SHP77 (cell line): ENCODE measurements at places on chromosomes 7 and 10.
A peak's percentile ranks its signal among the peaks of the same experiment; 100 is the strongest.

DNA sequence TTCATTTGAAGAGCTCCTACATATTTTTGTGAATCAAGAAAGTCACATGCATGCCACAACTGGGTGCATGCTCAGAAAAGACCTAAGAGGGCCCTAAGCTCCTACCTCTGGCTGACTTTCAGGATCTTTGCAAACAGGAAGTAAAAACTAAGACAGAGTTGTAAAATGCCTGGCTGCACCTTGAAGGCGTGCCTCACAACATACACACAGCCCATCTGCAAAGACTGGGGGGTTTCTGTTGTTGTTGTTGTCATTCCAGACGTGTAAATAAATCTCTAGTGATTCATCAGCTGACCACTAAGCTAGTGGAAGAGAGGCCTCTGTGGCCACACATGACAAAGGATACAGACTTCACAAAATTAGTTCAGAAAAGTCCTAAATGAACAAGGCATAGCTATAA, 31.8 kb downstream of the SMURF1 start:
- no peak for DNase-seq

DNA sequence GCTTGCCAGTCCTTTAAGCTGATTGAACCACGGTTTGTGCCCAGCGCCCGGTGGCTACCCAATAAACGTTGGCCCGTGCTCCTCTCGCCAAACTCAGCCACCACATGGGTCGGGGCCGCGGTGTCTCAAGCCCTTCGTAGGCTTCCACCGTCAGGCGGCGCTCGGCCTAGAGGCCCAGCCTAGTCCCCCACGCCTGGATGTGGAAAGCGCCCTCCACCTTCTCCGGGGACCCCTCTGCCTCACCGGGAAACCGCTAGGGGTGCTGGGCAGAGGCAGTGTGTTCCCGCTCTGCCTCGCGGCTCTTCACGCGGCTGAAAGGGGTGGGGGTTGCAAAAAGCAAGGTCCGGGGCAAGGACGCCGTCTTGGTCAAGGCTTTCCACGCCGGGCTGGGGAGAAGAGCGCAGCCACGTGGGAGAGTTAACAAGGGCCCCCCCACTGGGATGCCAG, 29.8 kb downstream of the LEP start:
- no peak for DNase-seq

GRCh38 chr7:89618274-89618673, 536.0 kb upstream of the STEAP1 start:
- DNase-seq: no peak

DNA sequence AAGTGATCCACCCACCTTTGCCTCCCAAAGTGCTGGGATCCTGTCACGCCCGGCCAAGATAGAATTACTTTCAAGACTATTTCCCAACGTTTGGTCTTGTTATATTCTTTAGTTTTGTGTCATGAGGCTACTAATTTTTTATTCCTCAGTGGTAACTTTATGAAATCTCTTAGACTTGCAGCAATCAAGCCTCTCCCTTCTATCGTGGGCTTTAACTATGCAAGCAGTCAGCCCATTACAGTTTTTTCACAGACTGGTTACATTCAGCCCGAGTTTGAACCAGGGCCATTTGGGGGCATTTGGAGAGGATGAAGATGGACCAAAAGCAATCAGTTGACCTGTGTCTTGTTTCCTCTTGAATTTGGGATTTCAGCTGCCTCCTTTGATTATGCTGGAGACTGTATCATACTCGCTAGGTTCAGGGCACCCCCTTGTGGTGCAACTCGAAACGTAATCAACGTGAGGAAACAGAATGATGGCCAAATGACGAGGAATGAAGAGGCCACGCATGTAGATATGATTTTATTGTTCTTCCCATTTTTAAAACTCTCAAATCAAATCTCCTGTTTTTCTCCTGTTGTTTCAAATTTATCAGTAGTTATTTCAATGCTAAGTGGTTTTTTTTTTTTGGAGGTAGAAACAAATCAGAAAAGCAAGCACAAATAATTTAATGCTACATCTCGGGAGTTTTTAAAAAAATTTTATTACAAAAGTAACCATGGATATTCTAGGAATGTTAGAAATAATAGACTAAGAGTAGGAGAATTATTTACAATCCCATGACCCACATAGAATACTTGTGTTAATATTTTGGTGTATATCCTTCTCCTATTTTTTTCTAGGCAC, 151.6 kb downstream of the KIAA1217 start:
- peak; percentile 52 for DNase-seq

DNA sequence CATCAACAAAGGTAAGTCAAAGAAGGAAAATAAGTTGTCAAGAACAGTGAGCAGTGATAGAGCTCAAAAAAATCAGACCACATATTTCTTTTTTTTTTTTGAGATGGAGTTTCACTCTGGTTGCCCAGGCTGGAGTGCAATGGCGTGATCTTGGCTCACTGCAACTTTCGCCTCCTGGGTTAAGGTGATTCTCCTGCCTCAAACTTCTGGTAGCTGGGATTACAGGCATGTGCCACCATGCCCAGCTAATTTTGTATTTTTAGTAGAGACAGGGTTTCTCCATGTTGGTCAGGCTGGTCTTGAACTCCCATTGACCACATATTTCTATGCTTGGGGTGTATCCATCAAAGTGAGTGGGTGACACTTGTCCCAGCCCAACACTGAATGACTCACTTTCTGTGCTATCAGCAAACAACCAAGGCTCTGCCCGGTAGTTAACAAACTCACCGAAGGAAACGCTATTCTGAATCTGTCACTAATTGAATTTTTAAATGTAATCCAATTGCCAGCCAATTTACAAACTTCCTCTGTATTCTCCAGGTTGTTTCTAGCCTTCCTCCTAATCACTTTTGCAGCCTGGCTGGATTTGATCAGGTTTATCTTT, 19.6 kb upstream of the SMNDC1 start:
- DNase-seq: no peak

GRCh38 chr7:46871516-46871915, 710.4 kb downstream of the TNS3 start:
- no peak for DNase-seq

GRCh38 chr7:36473454-36474282, 84.0 kb downstream of the ANLN start:
- peak; percentile 75 for DNase-seq

DNA sequence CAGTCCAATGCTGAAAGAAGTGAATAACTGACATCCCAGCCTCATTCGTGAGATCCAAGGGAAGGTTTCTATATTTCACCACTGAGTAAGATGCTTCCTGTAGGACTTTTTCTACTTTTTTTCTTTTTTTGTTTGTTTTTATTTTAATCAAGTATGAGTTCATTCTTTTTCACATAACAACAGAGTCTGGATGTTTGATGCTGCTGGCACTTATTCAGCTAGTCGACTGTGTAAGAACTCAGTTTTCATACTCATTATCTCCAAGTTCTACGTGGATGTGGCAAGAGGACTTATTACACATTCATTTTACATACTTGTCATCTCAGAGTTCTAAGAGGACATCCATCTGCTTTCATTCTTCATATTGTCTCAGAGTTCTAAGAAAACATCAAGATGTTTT, 86.9 kb downstream of the CPXM2 start:
- no peak for DNase-seq

DNA sequence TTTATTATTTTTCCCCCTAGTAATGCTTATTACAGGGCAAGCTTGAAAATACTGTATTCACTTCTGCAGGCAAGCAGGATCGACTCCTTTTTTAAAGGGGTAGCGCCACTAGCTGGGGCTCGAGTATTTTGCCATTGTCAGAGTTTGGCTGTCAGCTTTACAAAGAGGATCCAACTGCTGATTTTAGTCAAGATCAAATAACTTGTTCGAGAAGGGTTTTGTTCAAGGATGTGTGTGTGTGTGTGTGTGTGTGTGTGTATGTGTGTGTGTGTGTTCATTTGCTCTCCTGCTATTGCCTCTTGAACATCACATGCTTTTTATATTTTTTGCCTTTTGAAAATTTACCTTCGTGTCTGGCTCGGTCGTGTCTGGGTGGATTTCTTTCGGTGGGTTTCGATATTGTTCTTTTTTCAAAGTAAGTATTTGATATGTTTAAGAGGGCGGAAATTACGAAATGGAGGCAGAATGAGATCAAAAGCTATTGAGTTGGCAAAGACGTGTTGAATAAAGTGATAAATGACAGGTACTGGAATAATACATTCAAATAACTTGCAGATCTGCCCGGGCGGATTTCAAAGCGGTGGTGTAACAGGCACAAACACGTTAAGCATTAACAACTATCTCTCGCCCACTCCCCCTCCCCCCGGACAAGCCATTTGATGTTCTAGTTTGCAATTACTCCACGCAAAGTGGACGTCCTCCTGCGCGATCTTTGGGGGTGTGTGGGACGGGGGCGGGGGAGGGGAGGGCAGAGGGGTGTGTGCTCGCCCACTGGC, 1.1 kb downstream of the ARID5B start:
- no peak for DNase-seq

- DNase-seq: no peak
Observed at GRCh38 chr10:78398382-78398781, 364.7 kb downstream of the RPS24 start.

DNA sequence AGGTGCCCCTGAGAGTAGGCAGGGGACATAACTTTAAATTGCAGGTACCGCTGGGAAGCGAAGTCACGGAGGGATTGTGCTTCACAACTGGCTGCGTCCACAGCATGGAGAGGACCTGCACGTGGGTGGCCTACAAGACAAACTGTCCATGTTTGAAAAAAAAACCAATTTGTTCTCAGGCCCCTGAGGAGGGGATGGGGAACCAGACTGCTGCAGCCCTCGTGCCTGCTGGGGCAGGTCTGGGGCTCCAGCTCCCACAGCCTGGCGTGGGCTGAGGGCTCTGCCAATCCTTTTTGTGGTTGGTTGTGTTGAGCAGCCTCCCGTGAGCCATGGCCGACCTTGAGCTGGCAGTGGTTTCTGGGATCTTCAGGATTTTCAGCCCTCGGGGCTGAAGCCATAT, 9.7 kb downstream of the SFRP5 start:
- no peak for DNase-seq

- no peak for DNase-seq
Observed at GRCh38 chr10:118965096-118965495, 64.4 kb upstream of the NANOS1 start.

DNA sequence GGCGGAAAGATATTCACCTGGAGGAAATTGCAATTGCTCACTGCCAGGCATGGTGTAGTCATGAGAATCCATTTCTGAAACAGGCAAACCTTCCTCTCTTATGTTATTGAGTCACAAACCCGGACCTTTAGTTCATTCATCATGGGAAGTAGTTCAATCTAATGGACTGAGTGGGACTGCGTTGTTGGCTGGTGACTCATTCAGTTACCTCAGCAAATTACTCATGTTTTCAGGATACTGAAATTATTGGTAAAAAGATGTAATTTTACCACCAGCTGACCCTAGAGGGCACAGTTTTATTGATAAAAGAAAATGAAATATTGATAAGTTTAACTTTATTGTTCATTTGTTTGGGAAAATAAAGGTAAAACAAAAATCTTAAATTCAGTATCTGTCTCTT, 1194.4 kb upstream of the SORCS1 start:
- no peak for DNase-seq

- DNase-seq: no peak
Observed at GRCh38 chr7:137597856-137598255, 248.9 kb downstream of the DGKI start.

DNA sequence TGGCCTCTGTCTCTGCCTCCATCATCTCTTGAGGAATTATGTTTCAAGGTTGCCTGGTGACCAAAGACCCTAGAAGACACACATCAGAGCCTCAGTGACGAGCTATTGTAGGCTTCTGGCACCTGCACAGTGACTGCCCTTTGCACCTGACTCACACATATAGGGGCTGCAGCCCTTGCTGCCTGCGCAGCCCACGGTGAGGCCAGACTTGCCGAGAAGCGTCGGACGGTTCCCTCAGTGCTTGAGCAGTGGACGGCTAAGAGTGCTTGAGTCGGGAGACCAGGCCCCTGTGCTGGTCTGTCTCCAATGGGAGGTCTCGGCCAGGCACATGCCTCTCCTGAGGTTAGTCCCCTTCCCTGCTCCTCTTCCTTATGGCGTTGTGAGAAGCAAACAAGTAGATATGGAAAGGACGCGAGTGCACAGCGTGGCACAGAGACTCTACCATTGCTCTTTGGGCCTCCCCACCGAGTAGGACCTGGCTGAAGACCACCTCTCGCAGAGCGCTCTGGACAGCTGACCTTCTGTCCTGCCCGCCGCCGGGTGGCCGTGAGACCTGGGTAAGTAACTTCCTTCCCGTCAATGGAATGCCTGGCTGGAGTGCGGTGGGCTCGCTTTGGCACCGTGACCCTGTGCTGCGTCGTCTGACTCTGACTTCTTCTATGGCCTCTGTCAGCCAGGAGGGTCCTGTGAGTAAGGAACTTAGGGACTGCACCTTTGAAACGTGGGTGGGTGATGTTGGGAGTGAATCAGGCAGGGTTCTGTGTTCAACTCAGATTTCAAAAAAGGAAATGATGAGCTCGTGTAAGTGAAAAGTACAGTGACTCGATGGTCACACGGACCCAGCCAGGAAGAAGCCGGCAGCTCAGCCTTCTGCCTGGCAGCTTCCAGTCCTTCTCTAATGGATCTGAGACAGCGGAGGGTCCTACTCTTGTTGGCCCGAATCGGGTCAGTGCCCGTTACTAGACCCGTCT, 33.7 kb downstream of the ZNF775 start:
- no peak for DNase-seq

- no peak for DNase-seq
Observed at GRCh38 chr10:85593226-85593772, 773.3 kb downstream of the GRID1 start.

DNA sequence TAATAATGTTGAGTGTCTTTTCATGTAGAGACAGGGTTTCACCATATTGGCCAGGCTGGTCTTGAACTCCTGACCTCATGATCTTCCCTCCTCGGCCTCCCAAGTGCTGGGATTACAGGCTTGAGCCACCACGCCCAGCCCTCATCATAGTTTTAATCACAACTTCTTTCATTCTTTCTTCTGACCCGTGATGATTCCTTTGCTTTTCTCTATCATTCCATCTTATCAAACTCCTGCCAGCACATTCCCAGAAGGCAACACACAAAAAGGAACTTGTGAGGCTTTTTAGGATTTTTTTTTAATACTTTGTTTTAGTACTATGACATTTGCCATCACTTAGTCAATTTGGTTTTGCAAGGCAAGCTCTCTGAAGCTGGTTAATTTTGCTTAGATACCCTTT, 77.5 kb upstream of the MEOX2 start:
- DNase-seq: no peak

DNA sequence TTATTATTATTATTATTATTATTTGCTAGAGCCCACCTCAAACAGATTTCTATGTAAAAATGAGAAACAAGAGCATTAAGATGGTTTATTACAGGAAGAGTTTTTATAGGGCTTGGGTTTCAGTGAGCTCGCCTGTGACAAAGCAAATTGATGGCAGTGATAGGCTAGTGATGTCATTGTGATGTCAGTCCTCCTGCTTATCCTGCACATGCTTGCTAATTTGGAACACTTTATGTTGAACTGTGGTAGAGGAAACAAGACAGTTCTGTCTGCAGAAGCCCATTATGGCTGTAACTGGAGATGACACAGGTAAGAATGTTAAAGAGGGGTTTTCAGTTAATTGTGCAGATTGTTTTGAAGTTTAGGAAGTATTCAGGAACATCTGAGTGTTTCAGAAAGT, 68.3 kb downstream of the CREM start:
- peak; percentile 21 for DNase-seq

GRCh38 chr10:48503293-48503911, 101.5 kb downstream of the ARHGAP22 start:
- no peak for DNase-seq

- DNase-seq: no peak
Observed at GRCh38 chr7:23216021-23216420, 30.6 kb upstream of the GPNMB start.

- DNase-seq: no peak
Observed at GRCh38 chr7:130950741-130951140, 216.7 kb upstream of the KLF14 start.

- no peak for DNase-seq
Observed at GRCh38 chr7:130650611-130651120, 17.9 kb downstream of the COPG2 start.

- DNase-seq: no peak
Observed at GRCh38 chr7:37524056-37524455, 75.4 kb upstream of the ELMO1 start.
